ENCODE measurements at places on chromosomes 6 and 20. TPM values are rescaled to one million over a fixed set of nuclear protein-coding genes. Genes with fewer than 3 reads are reported as not detected.

The C20orf141 gene
- not detected for total RNA-seq

DNA sequence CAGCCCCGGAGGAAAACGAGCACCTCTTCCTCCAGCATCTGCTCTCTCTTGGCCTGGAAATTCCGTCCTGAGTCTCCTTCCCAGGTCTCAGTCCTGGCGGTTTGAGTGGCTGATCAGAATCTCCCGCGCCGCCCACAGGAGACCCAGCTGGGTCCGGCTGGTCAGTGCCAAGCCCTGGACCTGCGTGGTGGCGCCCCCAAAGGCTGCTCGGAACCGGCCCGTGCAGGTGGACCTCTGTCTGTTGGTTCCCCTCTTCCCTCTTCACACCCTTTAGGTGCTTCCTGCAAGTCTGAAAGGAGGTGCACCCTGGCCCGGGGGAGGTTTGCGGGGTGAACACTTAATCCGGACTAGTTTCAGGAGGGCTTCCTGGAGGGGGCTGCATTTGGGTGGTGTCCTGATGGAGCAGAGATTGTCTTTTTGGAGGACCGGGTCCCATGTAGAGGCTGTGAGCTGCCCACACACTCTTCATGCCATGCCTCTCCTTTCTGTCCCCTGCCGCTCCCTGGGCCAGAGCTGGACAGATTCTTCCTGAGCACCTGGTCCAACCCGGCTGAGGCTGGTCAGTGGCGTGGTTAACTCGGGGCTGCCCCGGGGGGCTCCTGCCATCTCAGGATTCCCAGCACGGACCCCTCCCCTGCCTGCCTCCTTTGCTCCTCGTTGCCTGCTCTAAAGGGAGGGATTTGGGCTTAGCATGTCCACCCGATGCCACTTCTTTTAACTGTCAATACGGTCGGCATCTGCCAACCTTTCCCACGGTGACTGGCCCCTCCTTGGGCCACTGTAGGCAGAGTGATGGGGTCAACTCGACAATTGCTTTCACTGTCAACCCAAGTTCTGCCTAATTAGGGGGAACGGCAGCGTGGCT, 16.5 kb upstream of the BHLHE23 start:
- DNase-seq = no peak

The CHRNA4 gene
- total RNA-seq = 0.79 TPM

DNA sequence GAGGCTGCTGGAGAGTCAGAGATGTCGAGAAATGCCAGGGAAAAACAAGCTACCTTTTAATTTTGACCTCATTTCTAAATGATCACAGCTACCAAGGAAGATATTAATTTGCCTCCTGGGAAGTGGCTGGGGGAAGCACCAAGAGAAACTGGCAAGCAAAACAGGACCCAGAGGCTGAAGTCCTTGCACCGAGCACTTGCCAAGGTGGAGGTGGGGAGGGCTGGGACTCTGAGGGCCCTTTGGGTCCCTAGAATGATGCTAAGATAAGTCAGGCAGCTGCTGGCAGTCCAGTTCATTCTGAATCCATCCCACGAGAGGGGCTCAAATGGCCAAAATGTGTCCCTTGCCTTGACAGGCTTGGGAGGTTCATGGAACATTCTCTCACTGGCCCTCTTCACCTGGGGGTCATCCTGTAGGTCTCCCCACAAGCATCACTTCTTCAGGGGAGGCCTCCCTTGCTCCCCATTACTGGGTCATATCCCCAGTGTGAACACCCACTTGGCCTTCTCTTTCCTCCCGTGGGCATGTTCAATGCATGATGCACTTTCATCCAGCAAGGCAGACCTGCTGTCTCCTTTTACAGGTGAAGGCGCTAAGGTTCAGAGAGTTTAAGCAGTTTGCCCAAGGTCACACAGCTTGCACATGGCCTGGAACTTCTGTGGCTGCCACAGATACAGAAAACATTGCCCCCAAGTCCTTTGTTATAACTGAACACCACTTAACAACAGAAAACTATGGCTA, 39.1 kb upstream of the BLCAP start:
- DNase-seq = no peak

The HMGCLL1 gene
- total RNA-seq = 14.6 TPM

The GRM1 gene
- 0.16 TPM for total RNA-seq

- no peak for DNase-seq
These were observed 565 bp downstream of the QKI start for GRCh38 chr6:163414946-163415619.

- DNase-seq = no peak
These were observed 1.6 kb upstream of the MED23 start for GRCh38 chr6:131629651-131630050.

The PLCB4 gene
- 32.1 TPM for total RNA-seq

DNA sequence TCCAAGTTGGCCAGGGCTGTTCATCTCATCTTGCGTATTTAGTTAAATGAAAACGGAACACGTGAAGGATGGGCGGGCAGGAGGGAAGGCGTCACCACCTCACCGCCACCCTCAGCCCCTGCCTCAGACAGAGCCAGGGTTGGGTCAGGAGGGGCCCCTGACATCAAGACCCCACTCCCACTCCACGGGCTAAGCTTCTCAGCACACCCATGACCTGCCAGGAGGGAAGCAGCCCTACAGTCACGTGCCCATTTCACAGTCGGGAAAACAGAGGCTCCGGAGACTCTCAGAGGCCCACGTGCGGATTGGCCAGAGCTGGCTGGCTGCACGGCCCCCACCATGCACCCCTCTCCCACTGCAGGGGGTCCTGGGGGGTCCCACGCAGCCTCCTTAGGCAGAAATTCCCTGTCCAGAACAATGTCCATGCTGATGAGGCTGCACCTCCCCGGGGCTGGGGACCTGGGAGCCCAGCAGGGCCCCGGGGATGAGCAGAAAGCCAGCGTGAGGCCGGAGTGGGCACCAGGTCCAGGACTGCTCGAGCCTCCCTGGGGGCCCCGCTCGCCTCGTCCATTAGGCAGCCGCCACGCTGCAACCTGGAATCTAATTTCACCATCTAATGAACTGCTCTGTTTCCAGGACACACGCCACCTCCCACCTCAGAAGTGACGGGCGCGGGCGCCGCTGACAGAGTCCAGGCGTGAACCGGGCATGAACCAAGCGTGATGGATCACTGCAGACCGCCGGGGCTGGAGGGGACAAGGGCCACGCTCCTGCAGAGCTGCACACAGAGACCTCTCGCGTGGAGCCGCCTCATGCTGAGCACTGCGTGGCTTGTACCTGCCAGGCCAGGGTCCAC, 15.8 kb downstream of the KCNQ2 start:
- no peak for DNase-seq

DNA sequence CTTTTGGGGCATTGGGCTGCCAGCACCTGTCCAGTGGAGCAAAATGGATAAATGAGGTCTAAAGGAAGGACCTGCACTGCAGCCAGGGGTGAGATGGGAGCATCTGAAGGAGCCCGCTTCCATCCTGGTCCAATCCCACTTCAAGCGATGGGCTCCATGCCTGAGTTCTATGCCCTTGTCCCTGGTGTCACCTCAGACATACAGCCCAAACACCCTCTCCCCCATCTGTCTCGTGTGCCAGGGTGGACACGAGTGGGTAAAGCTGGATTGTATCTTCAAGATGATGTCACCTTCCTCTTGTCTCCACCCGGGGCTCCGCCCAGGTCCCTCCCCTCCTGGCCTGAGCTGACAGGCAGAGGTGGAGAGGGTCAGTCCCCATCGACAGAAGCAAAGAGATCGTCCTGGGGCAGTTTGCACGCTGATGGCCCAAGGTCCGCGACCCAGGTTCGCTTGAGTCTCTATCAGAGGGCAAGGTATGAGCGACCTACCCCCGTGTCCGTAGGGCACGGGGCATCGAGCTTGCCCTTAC, 544 bp downstream of the SMIM29 start:
- no peak for DNase-seq

Measured in urinary bladder (tissue), 4 donors.